Activated T-cell treated with anti-CD3 and anti-CD28 coated beads, Interleukin-2, amount 50 U/mL, for 48 hours (primary cell): ENCODE measurements at places on chromosomes 7 and 10.

DNA sequence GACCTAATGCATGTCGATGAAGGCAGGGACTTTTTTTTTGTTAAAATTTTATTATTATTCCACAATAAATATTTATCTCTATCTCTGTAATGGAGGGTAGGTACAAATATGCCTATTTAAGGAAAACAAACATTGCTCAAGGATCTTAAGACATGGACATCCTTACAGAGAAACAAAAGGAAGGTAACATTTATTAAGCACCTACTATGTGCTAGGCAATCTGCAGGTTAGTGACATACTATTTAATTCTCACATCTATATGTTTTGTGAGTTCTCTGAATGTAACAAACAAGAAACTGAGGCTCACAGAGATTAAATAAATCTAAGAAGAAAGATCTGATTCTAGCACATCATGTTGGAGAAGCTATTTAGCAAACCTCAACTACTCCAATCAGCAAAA, 32.1 kb downstream of the LMOD2 start:
- no peak for DNase-seq

DNA sequence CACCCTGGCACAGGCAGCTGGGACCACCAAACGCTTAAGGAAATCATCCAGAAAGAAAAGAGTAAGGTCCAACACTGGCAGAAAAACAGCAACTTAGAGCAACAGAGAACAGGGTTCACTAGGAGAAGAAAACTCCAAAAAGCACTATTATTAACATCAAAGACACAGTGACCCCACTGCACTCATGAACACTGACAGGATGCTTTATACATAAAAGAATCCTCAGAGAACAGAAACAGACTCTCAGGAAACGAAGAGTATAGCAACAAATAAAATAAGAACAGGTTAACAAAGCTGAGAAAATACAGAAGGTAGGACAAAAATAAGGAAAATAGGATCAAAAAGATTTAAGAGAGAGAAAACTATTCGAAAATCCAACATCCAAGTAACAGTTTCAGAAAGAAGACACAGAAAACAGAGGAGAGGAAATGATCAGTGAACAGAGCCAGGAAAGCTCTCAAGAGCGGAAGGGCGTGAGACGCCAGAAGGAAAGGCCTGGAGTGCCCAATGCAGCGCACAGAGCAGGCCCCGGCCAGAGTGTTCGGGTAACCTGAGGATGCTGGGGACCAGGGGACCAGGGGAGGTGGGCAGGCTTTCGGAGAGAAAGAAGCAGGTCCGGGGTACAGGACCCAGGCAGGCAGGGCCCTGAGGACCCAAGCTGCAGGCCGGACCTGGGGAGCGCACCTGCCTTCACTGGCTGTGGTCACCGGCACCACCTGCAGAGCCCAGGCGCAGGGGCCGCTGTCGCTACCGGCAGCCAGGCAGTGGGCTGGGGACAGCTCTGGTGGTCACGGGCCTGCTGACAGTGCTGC, 258.2 kb downstream of the MAD1L1 start:
- no peak for DNase-seq

DNA sequence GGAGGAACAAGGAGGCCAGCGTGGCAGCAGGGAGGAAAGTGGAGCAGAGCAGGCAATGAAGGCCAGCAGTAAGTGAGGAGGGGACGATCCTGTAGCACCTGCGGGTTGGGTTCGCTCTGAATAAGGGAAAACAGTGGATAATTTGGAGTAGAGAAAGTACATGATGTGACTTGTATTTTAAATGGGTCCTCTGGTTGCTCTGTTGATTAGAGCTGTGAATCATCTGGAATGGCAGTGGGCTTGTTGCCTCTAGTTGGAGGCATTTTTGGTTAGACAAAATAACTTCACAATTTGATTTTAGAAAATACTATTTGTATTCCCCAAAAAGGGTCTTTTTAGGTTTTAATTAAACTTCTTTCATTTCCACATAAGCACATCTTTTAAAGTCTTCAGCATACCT, 277.4 kb downstream of the ARL4A start:
- DNase-seq: no peak

- no peak for DNase-seq
Measured at GRCh38 chr7:1781369-1781768, 111.3 kb downstream of the ELFN1 start.

GRCh38 chr7:20839987-20840386, 53.3 kb upstream of the SP8 start:
- no peak for DNase-seq

GRCh38 chr7:112023786-112024185, 182.4 kb downstream of the DOCK4 start:
- no peak for DNase-seq

DNA sequence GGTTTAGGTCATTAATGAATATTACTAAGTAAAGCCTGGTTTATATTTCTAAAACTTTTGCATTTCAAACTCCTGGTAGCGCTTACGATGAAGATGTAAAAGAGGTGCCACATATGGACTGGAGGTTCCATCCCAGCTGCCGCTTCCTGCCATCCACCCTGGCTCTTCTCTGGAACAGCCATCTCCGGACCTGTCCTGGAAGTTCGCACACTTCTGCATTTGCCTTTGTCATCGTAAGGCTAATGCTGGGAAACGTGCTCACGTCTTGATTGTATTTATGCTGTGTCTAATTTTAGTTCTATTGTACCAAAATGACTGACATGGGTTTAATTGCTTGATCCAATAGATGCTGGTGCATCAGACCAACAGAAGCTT, 103.1 kb downstream of the HIPK2 start:
- DNase-seq: no peak

DNA sequence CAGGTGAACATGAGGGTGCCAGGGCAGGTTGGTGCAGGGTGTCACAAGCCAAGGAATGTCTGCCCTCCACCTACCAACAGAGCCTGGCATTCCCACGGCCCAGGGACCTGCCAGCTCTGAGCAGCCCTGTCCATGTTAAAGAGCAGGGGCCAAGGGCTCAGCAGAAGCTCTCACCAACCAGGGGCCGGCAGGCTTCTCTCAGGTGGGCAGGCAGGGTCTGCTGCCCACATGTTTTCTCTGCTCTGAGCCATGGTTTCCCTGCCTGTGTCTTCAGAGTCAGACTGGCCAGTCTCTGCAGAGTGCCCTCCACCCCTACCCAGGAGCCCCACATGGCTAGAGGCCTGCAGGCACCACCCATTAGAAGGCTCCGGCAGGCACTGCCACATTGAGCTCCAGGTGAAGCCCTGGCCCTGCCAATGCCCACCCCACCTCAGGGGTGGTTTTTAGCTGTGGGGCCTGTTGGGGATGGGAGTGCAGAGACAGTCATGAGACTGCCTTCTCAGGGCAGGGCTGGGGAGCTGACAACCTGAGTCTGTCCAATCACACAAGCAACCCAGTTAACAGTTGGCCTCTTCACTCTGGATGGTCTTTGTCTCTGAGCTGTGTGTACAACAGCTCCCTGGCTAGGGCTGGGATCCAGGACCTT, 135.9 kb downstream of the ARHGAP22 start:
- no peak for DNase-seq

DNA sequence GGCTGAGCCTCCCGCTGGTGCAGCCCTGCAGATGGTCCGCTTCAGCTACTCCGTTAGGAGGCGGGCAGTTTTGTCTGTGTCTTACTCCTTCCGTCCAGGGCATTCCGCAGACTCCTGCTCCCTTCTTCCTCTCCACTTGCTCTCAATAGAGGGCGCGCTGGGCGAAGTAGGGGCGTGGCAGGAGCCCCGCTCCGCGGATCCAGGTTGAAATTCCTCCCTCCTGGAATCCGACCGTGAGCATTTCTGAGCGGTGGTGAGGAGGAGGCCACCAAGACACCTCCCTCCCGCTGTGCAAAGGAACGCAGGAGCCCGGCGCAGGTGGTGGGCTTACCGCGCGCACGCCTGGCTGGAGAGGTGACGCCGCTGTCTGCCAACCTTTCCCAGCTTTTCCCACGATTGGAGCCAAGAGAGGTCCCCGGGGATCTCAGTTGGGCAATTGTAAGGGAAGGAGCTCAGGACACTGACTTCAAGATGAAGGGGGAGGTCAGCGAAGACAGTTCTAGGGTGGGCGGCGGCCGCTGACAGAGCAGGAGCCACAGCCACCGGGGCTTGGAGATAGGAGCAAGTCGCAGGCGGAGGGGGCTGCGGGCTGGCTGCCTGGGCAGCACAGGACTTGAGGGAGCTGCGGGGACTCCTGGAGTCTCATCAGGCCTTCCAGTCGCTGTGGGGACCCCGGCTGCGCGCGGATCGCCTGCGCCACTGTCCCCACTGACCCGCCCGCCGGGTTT, 1011.3 kb downstream of the XPNPEP1 start:
- no peak for DNase-seq

- DNase-seq: no peak
Measured at GRCh38 chr10:79189853-79190435, 121.2 kb downstream of the ZMIZ1 start.

GRCh38 chr10:6780008-6780677, 200.1 kb upstream of the PRKCQ start:
- no peak for DNase-seq

DNA sequence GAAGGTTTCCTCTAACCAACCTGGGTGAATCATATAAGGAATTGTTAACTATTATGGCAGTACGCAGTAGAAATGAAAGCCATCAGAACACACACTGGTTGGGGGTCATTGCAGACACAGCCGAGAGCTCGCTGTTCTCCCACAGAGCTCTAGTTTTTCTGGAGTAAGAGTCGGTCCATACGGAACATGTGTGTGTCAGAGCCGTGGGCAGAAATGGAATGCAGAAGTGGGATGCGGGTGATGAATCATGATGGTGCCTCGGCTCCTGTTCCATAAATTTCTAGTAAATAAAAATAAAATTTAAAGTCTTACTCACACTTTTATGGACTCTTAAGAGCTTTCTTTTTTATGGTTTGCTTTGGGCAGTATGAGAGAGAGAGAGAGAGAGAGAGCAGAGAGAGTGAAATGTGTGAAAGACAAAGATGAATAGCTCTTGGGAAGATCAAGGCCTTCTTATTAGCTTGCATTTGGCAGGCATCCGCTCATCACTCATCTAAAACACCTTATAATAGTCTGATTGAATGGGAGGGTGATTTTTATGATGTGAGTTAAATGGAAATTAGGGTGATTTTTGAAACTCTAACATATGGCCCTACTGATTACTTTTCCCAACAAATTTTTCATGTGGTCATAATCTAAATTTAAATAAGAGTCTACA, 98.8 kb upstream of the PFKP start:
- DNase-seq: no peak

GRCh38 chr7:27579565-27579964, 83.1 kb downstream of the HIBADH start:
- DNase-seq: no peak

DNA sequence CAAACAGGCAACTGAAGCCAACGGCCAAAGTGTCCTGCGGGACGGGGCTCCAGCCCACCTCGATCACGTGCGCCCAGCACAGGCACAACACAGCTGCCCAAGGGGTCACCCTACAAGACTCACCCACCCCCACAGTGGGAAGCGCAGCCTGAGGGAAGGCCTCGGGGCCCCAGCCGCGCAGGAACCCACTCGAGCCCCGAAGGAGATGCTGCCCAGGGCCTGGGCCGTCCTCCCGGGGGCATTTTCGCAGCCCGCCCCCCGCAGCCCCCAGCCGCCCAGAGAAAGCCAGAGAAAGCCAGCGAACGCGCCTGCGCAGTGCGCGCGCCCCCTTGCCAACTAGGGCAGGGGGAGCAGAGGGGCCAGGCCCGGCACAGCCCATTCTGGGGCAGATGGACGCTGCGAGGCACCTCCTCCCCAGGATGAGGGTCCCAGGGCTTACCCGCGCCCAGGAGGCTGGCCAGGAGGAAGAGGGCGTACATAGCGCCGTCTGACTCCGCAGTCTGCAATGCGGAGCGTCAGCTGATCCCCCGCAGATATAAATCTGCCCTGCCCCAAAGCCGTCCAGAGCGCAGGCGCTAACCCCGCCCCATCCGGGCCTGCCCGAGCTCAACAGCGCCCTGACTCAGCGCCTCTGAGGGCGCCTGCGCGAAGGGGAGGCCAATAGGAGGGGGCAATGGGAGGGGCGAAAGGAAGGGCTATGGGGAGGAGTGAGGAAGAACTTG, at the start of gene PSAP:
PSAP (minus strand) TSS at position 509 of the 722 bp plus-strand sequence; CDS start at position 479, 30 bp downstream.
- DNase-seq: peak; percentile 98

- no peak for DNase-seq
Measured at GRCh38 chr7:151225948-151226510, 976 bp downstream of the ABCF2 start.

DNA sequence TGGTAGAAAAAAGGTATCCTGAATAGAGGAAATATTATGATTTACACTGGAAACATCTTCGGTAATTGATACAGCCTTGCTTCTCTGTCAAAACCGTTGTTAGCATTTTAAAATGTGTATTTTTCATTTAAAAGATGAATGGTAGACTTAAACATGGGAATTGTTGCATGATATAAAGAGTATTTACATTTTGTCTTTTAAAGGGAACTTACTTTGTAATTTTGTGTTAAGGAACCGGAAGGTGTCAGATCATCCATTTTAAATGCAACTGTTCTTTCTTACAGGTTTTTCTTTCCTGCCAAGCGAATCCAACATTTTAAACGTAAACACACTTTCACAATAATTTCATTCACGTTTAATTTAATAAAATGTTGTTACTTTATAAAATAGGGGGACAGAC, 1.8 kb upstream of the IGF2BP3 start:
- DNase-seq: no peak

- no peak for DNase-seq
Measured at GRCh38 chr10:101670635-101671034, 24.3 kb downstream of the FBXW4 start.

DNA sequence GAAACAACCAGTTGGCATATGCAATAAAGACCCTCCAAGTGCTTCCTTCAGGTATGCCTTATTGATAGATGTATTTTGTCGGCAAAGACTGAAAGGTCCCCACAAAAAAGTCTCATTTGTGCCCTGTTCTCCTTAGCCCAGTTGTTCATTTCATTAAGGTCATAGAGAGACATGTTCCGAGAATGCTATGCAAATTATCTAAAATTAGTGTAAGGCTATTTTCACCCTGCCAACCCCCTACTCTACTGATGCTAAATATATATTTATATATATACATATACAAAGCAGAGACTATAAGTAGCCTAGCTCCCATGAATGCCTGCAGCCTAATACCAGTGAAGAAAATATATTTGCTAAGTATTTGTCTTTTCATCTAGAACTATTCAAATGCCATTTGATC, 96.7 kb upstream of the ADO start:
- no peak for DNase-seq

GRCh38 chr7:108112683-108113082, 17.5 kb downstream of the LAMB4 start:
- DNase-seq: no peak

DNA sequence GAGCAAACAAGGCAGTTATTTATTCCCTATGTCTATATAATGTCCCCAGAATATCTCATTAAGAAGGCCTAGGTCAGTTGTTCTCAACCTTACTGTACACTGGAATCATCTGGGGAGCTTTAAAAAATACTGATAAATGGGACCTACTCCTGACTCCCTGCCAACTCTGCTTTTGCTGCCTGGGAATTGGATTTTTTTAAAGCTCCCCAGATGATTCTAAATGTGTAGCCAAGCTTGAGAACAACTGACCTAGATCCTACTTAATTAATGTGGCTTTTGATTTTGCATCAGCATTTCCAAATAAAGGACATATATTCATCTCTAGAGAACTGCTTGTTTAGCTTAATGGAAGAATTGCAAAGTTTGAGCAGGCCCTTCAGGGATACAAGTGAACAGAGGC, 91.7 kb upstream of the HPS1 start:
- no peak for DNase-seq

GRCh38 chr7:805261-805660, 27.0 kb upstream of the SUN1 start:
- DNase-seq: no peak
